Suprapubic skin (tissue), 4 donors: ENCODE measurements at places on chromosomes 12 and 14. TPM values are rescaled to one million over a fixed set of nuclear protein-coding genes. Genes with fewer than 3 reads are reported as not detected.

The COL2A1 gene
- not detected for total RNA-seq

The EGLN3 gene
- 72.3 TPM for total RNA-seq

The MED13L gene
- 418 TPM for total RNA-seq

DNA sequence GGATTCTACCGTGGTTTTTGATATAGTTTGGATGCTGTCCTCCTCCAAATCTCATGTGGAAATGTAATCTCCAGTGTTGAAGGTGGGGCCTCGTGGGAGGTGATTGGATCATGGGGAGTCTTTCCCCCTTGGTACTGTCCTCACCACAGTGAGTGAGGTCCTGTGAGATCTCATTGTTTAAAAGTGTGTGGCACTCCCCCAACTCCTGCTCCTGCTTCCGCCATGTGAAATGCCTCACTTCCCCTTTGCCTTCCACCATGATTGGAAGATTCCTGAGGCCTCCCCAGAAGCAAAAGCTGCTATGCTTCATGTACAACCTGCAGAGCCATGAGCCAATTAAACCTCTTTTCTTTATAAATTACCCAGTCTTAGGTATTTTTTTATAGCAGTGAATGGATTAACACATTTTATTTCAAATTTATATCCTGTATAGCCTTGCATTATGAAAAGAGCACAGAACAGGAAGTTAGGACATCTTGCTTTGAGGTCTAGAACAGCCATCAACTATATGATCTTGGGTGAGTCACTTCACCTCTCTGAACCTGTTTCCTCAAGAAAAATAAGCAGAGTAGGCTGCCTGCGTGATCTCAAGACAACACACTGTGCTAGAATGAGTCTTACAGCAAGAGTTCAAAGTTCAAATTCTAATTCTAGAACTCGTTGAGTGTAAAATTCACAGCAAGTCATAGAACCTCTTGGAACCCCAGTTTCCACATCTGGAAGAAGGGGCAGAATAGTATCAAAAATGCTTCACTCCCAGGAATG, 160.9 kb upstream of the EEA1 start:
- no peak for DNase-seq

GRCh38 chr12:105104762-105105161, 2.8 kb upstream of the WASHC4 start:
- DNase-seq: no peak

DNA sequence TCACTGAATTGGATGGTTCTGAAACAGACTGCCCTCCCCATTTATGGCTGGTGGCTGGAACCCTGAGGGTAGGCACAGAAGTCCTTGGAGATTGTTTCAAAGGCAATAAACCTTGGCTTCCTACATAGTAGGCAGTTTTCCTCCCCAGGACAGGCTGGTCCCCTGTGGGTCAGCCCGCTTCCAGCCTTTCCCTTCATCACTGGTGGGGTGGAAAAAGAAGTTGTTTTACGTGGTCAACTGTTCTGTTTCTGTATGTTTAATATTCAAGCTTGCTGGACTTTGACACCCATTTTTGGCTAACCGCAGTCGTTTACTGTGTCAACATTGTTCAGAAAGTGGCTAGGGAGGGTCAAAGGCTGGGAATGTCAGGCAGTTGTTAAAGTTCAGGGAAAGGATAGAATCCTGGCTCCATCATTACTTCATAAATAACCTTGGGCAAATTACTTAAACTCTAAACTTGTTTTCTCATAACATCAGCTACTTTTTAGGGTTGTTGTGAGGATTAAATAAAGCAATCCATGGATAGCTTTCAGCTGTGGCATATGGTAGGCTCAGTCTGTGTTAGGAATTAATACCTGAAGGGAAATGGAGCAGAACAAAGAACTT, 2.4 kb downstream of the KLHDC2 start:
- DNase-seq: no peak

The TRPV4 gene
- total RNA-seq: 11.9 TPM

DNA sequence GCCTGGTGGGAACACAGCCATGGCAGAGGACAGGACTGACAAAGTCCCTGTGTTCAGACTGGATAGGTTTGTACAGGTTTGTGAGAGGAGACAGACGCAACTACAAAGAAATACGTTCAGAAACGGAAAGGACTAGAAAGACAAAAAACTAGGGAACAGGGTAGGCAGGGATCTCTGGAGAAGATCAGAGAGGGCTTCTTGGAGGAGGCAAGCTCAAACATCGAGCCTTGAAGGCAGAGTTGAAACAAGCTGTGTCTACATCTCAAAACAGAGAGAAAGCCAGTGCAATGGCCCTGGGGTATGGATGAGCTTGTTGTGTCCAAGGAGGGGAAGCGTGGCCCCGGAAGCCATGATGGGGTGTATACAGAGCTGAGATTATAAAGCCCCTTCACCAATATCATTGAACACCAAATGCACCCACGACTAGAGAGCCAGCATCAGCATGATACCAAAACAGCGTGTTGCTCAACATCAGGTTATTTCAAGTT, 89.6 kb upstream of the NCOR2 start:
- DNase-seq: no peak

DNA sequence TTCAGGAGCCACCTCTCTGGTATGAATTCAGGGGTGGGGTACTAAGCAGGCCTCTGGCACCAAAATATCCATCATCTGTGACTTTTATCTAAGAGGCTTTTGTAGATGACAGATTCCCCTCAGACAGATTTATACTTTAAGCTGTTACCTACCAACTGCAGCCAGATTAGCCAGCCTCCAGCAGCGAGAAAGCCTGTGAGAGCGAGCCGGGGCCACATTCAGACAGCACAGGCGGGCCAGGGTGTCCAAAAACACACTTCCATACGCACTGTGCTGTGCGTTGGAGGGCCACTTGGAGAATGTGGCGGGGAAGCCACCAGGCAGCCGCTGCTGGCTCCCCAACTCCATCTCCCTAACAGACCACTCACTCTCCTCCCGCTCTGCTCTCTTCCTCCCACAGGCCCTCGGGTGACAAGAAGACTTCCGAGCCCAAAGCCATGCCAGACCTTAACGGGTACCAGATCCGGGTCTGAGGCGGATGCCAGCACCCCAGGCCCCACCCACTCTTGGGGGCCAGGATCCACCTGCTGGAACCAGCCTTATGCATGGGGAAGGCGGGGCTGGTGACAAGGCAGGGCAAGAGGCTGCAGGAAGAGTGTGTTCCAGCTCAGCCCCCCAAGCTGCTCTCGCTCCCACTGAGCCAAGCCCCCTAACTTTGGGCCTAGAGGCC, 17.4 kb downstream of the VASH1 start:
- DNase-seq: no peak

The CD69 gene
- 0.93 TPM for total RNA-seq

The FAM186B gene
- total RNA-seq: 1.1 TPM

GRCh38 chr12:9951026-9951675, 19.0 kb upstream of the CLEC2A start:
- no peak for DNase-seq

GRCh38 chr12:12563290-12563928, 746 bp upstream of the DUSP16 start:
- no peak for DNase-seq

The PNMA1 gene
- 9.8 TPM for total RNA-seq

DNA sequence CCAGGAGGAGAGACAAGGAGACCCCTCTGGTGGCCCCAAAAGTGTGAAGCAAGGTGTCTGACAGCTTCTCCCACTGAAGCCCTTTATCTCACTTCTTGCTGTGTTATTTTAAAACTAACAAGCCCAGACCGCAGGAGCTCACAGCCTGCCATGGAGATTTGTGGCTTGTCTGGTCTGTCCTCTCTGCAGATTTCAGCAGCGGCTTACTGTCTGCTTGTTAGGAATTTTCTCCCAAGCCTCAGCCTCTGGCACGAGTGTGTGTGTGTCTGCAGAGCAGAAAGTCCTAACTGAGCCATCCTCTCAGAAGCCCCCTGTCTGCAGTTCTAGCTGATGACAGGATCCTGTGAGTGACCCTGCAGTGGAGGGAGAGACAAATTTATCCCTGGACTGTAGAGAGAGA, 87.9 kb upstream of the HSPB8 start:
- no peak for DNase-seq

DNA sequence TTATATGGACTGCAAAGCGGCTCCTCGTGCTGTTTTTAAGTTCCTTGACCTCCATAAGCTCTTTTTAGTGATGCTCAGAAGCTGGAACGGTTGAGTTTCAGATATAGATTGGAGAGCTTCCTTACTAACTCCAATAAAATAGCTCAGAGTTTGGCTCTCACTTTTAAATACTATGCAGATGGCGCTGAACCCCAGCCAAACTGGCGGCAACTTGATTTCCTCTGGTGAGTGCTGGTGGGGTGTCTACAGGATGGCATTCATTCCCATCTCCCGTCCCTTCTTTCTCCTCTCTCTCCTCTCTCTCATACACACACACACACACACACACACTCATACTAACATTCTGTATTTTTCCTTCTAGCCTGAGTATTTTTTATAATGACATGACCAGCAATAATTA, 346.3 kb downstream of the ETNK1 start:
- no peak for DNase-seq

DNA sequence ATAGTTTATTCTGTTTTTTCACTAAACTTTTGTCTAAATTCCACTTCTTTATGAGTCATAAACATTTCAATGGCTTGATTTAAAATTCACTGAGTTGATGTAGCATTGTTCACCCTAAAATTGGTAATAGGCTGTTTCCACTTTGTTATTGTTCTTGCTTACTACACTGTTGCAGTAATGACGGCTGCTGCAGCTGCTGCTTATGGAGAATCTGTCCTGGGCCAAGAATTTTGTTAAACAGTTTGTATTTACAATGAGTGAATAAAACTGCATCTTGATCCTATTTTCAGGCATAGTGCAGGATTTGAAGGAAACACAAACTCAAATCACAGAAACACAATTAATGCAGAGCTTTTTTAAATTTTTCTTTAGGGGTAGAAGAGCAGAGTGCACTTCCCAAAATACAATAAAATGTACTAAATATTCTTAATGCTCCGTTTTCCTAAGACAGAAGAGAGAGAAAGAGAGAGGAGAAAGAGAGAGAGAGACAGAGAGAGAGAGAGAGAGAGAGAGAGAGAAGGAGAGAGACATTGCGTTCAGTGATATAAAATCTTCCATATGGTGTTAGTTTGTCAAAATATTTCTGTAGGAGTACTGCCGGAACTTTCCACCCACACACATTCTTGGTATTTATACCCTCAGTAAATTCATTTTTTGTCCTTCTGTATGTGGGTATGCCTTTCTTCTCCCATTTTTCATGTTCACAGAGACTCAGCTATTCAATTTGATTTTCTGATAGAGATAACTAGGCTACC, 266.4 kb downstream of the LRFN5 start:
- no peak for DNase-seq

The POTEG gene
- not detected for total RNA-seq

The TDRD9 gene
- total RNA-seq: not detected

DNA sequence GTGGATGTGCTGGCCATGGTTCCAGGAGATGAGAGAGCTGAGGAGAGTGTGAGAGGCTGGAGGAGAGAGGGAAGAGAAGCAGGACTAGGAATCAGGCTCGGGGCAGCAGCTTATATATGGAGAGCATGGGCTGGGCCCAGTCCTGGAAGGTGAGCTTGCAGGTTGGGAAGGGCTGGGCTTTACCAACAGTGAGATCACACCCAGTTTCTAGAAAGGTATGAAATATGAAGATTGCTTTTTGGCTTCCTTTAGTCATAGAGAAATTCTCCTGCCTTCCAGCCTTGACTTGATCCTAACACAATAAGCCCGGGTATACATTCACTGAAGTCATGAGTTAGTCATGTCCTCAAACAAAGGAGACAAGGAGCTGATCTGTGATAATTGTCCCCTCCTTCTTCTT, at the start of gene KRT6A:
Gene KRT6A (minus strand): TSS at position 86 of the 400 bp plus-strand sequence. CDS start 69 bp downstream, at position 17.
- no peak for DNase-seq

DNA sequence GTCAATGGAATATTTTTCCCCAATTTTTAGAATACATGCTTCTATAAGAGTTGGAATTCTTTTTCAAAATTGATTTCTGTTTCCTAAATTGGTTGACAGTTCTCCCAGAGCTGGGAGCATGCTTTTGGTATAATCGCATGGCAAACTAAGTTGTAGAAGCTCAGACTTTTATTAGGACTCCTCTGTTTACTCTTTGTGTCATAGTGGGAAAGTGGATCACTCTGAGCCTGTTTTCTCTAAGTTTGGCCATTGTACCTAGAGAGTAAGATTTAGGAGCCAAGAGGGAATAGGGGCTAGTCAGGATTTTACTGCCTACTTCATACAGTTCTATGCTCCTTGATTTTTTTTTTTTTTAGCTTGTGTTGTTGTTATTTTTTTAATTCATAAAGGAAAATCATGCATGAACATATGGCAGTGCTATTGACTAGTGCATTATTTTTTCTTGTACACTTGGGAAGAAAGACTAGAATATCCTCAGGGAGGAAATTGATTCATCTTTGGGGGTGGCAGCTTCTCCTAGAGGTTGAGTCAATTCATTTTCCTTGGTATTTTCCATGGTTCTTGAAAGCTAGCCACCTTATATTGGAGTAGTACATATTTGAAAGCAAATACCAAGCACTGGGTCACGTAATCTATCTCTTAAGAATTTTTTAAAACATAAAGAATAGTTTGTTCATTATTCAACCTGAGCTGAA, 77.7 kb upstream of the TRAF3 start:
- DNase-seq: no peak

DNA sequence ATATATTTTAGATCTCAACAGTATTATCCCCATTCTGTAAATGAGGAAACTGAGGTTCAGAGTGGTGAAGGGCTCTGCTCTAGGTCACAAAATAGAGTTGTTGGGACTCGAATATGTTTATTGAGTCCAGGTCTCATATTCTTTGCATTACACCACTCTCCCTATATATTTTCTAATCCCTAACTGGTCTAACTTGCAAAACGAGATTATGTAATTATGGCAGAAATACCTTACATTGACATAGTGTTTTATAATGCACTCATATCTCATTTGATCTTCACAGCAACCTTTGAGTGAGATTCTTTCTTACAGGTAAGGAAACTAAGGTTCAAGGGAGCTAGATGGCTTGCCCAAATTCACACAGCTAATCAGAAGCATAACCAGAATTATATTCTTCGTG, 106.9 kb upstream of the LRIG3 start:
- no peak for DNase-seq

DNA sequence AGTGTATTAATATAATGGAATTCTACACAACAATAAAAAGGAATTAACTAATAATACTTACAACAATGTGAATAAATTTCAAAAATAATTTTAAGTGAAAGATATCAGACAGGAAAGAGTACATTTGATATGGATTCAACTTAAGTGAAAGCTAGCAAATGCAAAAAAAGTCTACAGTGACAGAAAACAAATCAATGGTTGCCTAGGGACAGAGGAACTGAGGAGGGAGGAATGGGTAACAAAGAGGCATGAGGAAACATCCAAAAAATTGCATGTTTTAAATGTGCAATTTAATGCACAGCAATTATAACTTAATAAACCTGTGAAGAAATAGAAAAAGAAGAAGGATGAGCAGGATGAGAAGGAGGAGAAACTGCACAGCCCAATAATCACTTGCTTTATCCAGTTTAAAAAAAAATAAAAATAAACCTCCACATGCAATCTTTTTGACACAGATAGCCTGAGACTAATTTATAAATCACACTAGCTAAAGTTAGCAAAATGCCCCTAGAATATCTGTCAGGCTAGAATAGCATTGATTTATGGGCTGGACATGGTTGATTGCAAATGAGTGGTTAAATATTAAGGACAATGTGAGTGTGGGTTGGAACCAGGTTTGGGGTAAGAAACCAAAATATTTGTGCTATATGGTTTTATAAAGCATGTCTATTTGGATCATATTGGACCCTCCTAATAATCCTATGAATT, 1089.1 kb downstream of the TRHDE start:
- DNase-seq: no peak
